ENCODE measurements at places on chromosomes 4 and X.

GRCh38 chr4:146191766-146192458 is 16.4 kb downstream of the LSM6 start:
- no peak for DNase-seq

GRCh38 chrX:135086197-135086854 is 34.0 kb downstream of the ETDB start:
- DNase-seq = peak; percentile 55

DNA sequence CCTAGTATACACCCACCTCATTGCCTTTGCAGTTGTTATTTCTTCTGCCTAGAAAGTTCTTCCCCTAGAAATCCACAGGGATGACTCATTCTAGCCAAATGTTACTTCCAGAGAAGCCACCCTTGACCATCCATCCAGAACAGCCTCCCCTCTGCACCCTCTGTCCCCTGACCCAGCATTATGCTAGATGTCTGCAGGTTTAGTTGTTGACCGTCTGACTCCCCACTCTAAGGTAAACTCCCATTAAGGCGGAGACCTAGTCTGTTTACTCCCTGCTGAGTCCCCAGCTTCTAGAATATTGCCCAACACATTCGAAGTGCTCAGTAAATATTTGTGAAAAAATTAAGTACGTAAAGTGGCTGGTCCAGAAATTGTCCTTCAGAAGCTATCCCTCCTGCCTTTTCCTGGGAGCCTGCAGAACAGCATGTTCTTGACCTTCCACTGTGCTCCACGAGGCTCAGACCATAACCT is 11.0 kb downstream of the SRD5A3 start:
- DNase-seq = no peak

DNA sequence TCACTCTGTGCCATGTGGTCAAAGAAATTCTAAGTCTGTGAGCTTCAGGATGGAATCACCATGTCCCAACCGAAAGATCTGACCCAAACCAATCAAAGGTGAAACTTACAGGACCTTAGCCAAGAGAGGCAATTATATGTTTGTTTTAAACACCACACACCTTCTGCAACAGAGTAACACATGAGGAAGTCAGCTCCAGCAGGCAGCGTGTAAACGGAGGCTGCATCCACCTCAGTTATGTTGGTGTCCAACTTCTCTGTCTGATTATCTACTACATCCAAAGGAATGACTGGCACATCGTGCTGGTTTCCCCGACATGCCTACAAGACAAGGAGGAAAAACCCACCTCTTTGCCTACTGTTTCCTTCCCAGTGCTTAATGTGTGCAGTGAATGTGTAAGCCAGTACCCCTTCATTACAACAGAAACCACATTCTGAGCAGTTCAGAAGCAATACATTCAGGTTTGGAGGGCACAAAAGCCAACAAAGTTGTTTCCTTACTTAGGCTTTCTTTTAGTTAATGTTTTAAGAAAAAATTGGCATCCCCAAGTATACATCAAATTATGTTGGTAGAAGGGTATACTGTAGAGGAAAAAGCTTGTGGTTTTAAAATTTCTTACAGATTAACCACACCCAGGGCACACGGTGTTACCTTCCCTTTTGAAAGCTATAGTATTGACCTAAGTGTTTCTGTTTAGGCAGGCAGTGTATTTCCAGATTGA is 12.4 kb downstream of the CASP6 start:
- no peak for DNase-seq

GRCh38 chrX:40074080-40074958 is 23.4 kb downstream of the BCOR start:
- no peak for DNase-seq

DNA sequence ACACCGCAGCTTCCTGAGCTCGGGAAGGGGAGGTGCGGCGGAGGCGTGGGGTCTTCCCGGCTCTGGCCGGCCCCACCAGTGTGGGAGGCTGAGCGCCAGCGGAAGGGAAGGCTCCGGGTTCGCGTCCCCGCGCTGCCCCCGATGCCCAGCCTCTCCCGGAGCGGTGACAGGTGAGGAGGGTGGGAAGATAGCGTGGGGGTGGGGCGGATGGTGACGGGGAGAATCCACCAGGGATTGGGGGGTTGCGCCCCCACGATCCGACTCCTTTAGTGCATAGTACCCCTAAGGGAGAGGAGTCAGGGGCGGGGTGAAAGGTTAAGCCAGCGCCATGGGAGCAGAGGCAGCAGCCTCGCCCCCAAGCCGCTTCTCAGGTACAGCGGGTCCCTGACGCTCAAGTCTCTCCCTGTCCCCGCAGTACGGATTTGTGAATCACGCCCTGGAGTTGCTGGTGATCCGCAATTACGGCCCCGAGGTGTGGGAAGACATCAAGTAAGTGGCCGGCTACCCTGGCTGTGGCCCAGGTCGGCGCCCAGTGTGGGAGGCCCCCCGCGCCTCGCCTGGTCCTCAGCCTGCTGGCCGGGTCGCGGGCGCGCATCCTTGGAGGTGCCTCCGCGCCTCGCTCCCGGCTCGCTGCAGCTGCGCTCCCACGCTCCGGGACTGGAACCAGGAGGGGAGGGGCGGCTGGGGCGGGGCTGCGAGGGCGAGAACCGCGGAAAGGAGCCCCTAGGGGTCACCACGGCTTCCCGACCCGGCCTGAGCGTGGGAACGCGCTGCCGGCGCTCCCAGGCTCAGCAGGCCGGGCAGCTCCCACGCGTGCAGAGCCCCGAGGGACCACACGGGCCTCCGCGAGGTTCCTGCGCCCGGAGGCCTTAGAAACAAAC is 791 bp downstream of the GUCY1B1 start:
- peak; percentile 27 for DNase-seq

- DNase-seq = no peak
Measured at GRCh38 chr4:75235359-75235951, 278.7 kb downstream of the RCHY1 start.

GRCh38 chr4:3041192-3042142 is 32.9 kb downstream of the HTT-AS start:
- DNase-seq = peak; percentile 88

DNA sequence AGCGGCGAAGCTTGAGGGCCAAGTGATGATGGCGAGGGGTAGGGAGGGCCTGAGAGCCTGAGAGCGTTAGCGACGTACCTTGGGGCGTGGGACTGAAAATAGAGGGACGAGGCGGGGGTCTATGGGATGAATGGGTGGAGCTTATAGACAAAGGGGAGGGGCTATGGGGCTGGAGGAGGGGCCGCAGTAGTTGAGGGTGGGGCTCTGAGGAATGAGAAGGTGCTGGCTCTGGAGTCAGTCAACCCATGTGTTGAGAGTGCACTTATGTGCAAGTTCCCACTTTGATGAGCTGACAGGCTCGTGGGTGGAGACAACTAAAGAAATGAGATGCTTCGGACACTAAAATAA is 488 bp downstream of the TBC1D25 start:
- peak; percentile 53 for DNase-seq

- DNase-seq = no peak
Measured at GRCh38 chr4:90220459-90220858, 93.3 kb downstream of the CCSER1 start.

- no peak for DNase-seq
Measured at GRCh38 chr4:95085124-95085833, 327.5 kb downstream of the BMPR1B start.

GRCh38 chrX:105822138-105823091 is at the start of gene NRK:
NRK (plus strand) TSS chrX:105822539; CDS start chrX:105822846, 307 bp downstream.
- no peak for DNase-seq

- DNase-seq = no peak
Measured at GRCh38 chr4:169305651-169306050, 34.9 kb upstream of the SH3RF1 start.

DNA sequence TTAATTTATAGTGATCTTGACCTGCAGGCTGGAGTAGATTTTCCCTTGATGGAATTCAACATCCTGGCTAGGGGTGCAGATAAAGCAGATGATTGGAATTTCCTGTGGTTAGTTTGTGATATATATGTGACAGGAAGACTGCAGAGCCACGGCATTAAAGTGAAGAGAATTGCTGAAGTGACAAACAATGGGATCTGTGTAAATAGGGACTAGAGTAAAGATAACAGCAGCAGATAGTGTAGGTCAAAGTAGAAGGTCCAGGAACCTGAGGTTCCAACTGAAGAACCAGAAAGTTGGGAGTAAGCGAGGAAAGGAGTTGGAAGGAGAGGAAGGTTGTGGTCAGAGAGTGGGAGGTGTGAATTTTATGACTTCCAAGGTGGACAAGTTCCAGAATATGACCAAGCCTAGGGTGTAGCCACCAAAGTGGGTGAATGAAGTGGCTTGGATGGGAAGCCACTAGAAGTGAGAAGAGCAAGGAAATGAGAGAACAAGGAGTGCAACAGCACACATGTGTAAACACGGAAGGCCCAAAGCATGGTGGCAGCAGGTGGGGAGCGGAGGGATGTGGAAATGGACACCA is 325.0 kb downstream of the RAB28 start:
- no peak for DNase-seq

GRCh38 chr4:12707381-12708175 is 776.6 kb downstream of the RAB28 start:
- no peak for DNase-seq

GRCh38 chrX:40953369-40953768 is 131.9 kb upstream of the USP9X start:
- DNase-seq = no peak

DNA sequence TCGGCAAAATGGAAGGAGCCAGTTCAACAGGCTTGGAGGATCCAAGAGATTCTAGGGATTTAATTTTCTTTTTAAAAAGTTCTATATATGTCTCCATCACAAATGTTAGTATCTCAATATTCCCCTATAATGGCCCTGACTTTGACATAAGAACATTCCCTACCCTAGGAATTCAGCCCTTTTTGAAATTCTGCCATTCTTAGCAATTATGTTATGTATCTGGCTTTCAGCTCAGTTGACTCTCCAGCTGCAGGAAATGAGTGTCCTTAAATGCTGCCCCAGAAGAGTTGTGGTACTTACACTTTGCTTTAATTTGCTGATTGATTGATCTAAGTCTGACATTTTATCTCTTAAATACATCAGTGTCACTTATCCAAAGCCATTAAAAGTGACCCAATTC is 1454.3 kb downstream of the FSTL5 start:
- no peak for DNase-seq

DNA sequence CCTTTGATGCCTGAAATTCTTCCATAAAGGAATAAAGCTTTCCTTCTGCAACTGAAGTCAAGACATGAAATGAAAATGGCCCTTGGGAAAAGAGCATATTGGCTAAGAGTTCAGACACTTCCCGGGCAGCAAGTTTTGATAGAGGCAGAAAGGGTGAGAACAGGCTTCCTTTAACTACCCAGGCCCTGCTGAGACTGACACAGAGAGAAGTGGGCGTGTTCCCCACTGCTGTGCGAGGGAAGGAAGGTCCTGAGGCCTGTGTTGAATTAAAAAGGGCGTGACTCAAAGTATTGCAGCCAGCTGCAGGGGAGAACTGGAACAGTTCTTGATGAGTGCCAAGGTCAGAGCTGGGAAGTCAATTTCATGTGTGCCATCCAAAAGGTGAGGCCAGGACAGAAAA is 33.9 kb upstream of the ADGRG2 start:
- DNase-seq = peak; percentile 5

DNA sequence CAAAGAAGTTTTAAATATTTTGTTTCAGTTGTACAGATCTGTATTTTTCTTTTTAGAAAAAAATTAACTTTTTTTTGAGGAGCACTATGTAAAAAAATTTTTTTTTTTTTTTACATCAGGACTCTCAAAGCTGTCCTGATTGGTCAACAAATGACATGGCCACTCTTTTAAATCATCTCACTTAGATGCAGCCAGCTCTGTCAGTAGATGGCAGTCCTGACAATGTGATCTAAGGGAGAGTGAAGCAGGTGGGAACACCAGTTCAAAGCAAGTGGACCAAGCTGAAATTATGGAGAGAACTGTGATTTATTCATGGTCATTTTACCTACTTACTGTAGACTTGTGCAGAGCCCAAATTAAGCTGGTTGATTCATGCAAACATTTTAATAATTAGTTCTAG is 174.7 kb upstream of the GPRIN3 start:
- DNase-seq = peak; percentile 39

DNA sequence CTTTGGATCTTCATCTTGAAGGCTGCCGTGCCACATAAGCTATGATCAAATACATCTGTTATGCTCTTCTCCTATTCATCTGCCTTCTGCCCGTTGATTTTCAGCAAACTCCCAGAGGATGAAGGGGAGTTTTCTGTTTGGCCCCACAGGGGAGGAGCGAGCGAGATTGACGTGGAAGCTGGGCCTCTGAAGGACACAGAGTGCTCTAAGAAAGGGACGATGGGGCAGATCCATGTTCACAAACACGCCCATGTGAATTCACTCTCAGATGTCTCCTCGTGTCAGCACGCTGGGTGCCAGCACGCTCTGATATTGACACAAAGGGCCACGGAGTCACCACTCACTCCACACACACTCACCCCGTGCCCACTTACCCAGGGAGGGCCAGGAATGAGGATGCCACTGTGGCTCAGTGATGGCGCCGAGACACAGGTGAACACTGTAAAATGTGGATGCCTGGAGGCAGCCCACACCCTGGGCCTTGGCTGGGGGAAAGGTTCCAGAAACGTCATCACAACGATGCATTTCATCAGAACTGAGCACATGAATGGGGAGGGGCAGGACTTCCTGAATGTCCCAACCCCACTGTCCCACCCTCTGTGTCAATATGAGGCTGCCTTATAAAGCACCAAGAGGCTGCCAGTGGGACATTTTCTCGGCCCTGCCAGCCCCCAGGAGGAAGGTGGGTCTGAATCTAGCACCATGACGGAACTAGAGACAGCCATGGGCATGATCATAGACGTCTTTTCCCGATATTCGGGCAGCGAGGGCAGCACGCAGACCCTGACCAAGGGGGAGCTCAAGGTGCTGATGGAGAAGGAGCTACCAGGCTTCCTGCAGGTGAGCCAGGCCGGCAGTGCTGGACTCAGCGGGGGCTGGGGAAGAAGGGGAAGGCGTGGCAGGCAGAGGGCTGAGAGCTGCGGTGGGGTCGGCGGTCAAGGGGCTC is at the start of gene S100P:
Gene S100P, plus strand, starts transcription at position 648 of the 946 bp plus-strand sequence. Its CDS starts 55 bp downstream, at position 703.
- peak; percentile 17 for DNase-seq

GRCh38 chrX:76538860-76539259 is 111.3 kb downstream of the MAGEE1 start:
- DNase-seq = no peak

DNA sequence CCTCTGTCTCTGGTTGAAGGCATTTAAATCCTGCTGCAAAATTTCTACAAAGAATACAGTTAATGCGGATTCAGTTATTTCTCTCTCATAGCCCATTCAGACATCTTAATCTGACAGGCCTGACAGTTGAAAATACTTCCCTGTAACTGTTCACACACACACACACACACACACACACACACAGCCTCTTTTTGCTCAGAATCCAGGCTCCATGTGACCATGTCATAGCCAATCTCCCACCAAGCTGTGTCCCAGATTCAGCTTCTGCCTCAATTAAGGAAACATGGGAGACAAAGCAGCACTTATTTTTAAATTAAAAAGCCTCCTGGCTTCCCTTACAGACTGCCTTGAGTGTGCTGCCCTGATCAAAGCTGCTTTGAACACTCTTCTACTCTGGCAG is 49.3 kb upstream of the EFHC2 start:
- DNase-seq = no peak

- DNase-seq = no peak
Measured at GRCh38 chr4:81465406-81466340, 6.0 kb downstream of the RASGEF1B start.

DNA sequence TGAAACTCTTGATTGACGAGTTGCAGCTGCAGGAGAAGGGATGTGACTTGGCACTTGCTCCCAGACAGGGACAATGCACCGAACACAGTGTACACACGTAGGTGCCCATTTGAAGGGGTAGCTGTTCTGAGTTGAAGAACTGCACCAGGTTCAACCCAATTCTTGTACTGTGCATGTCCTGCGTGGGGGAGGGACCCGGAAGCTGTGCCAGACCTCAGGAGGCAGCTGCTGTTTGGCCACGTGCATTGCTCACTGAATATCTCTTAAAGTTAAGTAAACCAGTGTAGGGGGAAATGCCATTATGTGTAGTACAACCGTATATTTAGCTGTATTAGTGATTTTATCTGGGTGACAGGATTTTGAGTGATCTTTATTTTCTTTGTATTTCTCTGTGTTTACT is 12.0 kb upstream of the RBBP7 start:
- DNase-seq = peak; percentile 16

Data from suppressor macrophage (primary cell).